ENCODE measurements at places on chromosomes 4 and X.

GRCh38 chr4:3805026-3805425 lies 38.8 kb downstream of the ADRA2C start:
- no peak for DNase-seq

GRCh38 chr4:856225-856901 lies 30.4 kb upstream of the CPLX1 start:
- no peak for DNase-seq

DNA sequence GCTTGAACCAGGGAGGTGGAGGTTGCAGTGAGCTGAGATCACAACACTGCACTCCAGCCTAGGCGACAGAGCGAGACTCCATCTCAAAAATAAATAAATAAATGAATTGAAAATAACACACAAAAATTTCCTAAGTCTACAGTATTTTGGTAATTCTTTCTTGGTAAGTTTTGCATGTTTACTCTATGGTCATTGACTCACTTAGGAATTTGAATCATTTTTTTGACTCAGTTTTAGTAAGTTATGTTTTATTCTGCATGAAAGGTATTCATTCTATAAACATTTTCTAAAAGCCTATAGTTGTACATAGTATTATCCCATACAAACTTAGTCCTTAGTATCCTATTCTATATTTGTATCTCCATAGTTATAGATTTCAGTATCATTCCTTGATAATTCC lies 772.9 kb upstream of the SLIT2 start:
- DNase-seq, result no peak

- no peak for DNase-seq
Observed at GRCh38 chrX:132107291-132107690, 20.5 kb downstream of the FRMD7 start.

- DNase-seq, result no peak
Observed at GRCh38 chr4:152417673-152418072, 118.2 kb downstream of the FBXW7 start.

GRCh38 chrX:23187819-23188218 lies 146.8 kb upstream of the PTCHD1 start:
- no peak for DNase-seq

DNA sequence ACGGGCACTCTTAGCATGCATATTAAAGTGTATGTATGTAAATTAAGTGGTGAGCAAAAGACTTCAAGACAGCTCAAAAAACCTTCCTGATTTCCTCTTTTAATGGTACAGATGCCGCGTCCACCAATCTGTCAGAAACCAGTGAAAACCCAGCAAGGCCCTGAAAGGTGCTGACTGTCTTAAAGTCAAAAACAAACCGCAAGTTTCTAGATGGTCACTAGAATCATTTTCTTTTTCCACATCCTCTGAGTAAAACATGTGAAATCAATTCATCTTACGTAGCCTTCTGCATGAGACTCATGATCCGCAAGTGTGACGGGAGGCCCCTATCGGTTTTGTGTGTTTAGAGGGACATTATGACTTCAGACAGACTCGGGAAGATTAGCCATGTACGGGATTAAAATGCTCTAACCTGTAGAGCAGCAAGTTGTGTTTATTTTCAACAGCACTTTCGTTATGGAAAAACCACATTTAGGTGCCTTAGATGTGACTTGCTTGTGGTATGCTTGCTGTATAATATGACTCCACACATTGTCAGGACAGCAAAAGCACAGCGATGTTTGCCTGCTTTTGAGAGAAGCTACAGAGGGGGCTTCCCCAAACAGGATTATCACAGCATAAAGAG lies 88.2 kb upstream of the STS start:
- no peak for DNase-seq

DNA sequence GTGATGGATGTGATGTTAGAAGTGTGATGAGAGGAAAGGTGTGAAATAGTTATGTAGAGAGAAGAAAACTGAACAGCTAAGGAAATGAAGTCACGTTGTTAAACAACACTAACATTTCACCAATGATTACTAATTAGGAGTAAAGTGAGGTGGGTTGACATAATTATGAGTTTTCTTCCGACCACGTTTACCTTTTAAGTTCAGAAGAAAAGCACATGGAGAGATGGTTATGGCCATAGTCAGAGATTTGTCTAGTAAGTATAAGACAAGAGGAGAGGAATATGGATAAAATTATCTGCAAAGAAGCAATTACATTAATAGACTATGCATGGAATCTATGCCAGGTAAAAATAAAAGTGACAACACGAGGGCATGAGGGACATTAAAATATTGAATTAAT lies 551.3 kb upstream of the TECRL start:
- DNase-seq, result no peak

- no peak for DNase-seq
Observed at GRCh38 chr4:181860157-181860556, 383.0 kb upstream of the TENM3 start.

GRCh38 chr4:8351931-8352367 lies 82.4 kb downstream of the HTRA3 start:
- no peak for DNase-seq

- DNase-seq, result peak; percentile 70
Observed at GRCh38 chr4:20248155-20248558, 3.5 kb upstream of the SLIT2 start.
